ENCODE measurements at places on chromosomes 16 and 17.

GRCh38 chr16:84096447-84097005 lies 20.2 kb downstream of the MBTPS1 start:
- DNase-seq, result no peak

DNA sequence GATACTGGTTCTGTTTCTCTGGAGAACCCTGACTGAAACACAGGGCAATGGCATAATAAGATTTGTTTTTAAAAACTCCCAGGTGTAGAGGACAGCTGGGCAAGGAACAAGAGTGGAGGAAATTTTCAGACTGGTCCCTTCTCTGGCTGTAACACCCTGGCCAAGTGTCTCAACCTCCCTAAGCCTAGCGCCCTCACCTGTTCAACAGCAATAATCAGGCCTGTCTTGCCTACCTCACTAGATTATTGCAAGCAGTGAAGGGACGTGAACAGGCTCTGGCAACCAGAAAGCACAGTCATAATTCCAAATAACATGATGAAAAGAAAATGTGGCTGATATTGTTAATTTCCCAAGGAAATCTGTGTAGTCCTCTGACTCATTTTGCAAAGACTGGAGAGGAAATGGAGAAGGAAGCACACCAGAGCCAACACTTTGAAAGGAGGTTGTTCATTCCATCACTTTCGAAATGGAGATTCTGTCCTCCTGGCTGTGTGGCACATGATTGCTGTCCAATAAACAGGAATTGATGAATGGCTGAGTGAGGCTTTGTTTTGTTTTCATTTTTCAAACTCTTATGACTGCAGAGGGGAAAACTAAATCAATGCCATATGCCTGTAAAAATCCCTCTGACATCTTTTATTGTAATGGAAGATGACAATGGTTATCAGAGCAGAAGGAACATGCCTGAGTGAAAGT lies 87.5 kb upstream of the HLF start:
- no peak for DNase-seq

DNA sequence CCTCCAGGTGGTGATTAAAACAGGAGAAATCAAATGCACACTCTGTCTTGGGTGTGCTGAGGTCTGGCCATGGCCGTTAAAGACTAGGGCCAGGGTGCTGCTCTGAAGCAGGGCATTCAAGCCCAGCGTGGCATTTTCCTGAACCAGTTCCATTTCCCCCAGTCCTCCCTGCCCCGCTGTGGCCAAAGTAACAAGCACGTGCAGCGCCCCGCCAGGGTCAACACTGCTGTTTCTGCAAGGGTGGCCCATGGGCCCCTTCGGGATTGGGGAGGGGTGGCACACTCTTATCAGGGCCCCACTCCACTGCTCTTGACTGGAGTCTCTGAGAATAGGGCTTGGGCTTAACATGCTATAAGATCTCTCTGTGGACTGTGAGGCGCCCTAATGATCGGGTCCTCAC lies 72.9 kb downstream of the IL21R start:
- no peak for DNase-seq

- DNase-seq, result no peak
Observed at GRCh38 chr17:78818152-78818846, 22.3 kb downstream of the USP36 start.

- DNase-seq, result peak; percentile 22
Observed at GRCh38 chr16:47019568-47019967, 46.1 kb upstream of the DNAJA2 start.

DNA sequence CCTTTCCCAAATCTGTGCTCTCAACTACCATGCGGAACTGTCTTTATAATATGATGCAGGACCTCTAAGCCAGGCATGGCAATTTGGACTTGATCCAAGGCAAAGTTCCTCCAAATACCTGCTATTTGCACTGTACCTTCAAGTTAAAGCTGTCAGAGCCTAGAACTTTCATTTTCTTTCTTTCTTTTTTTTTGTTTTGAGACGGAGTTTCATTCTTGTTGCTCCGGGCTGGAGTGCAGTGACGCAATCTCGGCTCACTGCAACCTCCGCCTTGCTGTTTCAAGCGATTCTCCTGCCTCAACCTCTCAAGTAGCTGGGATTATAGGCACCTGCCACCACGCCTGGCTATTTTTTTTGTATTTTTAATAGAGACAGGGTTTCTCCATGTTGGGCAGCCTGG lies 51.7 kb downstream of the ARHGAP27 start:
- no peak for DNase-seq

- DNase-seq, result no peak
Observed at GRCh38 chr16:65101009-65101408, 20.9 kb downstream of the CDH11 start.

DNA sequence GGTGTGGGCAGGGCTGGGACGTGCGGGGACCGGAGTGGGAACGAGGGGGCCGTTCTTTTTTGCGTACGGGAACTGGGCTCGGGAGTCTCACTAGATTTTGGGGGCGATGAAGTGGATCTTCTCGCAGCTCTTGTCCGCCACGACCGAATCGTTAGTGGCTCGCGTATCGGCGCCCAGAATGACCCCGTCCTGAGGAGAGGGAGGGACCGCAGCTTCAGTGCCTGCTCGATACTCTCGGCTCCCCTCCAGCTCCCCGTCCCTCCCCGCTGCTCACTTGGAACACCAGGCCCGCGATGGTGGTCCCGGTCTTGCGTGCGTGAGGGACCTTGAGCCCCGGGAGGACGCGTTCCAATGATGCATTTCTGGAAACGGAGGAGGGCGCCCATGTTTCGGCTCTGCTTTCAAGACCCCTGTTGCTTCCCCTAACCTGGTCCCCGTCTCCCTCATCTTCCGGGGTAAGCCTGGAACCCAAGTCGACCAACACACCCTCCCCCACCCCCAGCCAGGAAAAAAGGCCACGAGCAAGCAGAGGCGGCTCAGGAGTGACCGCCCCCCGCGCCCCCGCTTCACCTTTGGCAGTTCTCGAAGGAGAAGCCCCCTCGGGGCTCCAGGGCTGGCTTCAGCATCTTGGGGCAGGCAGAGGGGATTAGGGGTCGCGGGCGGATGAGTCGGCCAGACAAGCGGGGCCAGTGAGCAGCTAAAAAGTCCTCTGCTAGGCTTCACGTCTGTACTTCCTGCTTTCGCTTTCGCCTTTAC lies at the start of gene PSMB10:
PSMB10 (minus strand) TSS at position 727 of the 756 bp plus-strand sequence; CDS start at position 626, 101 bp downstream.
- peak; percentile 66 for DNase-seq

- no peak for DNase-seq
Observed at GRCh38 chr16:6571044-6571443, 761.6 kb upstream of the RBFOX1 start.

- DNase-seq, result no peak
Observed at GRCh38 chr17:77735081-77735565, 223.4 kb upstream of the TNRC6C start.

GRCh38 chr16:61002479-61003204 lies 1033.6 kb downstream of the CDH8 start:
- no peak for DNase-seq

All from Ammon's horn (tissue), 1 donor.